ENCODE measurements at places on chromosomes 2 and 18.

GRCh38 chr2:155846259-155846658 lies 486.3 kb downstream of the NR4A2 start:
- no peak for DNase-seq

GRCh38 chr18:62944454-62944853 lies 229.1 kb downstream of the PHLPP1 start:
- DNase-seq = no peak

DNA sequence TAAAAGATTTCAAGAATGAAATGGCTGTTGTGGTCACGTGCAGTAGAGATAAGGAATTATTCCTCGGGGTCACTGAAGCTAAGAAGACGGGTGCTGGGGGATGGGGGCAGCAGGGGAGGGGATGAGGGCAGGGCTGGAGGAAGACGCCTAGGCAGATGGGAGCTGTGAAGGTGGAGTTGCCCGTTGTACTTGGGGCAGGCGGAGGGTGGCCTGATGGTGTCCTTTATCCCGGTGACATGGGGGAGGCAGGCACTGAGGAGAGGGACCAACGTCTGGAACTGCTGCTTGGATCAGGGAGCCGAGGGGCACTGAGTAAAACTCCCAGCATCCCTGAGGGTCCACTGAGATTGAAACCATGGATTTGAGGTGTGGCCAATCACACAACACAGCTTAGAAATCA lies 64.9 kb downstream of the ZCCHC2 start:
- no peak for DNase-seq

- no peak for DNase-seq
These were observed 129.4 kb upstream of the GLI2 start for GRCh38 chr2:120606280-120606679.

DNA sequence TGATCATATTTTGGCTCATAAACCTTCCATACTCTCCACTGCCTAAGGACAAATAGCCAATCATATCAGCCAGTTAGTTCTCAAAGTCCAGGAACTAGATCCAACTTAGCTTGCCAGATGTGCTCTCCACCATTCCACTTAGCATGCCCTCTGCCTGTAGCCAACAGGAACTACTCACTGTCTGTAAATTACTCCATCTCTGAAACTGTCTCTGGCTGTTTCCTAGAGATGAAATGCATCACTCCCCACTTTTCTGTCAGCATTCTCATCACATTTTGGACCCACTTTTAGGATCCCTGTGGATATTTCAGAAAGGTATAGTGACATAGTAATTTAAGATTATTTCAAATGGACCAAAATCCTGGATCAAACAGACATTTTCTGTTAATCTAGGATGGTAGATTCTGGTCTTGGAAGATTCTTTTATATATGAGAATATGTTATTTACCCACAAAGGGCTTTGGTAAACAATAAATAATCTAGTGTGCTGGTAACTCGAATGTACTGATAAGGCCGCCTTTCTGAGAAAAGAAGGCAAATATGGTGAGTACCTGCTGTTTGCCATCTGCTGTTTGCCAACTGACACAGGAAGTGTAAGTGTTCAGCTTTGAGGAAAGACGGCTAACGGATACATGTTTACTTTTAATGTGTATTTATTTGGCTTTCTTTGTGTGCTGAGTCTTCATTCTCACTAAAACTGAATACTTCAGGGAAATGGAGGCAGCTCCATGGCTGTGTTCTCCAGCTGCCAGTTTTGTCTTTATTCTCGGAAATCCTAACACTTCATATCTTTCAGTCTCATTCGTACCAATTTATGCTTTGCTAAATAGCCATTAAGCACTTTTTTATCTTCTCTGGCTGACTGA lies 79.5 kb downstream of the EVA1A start:
- DNase-seq = no peak

- no peak for DNase-seq
These were observed 46.8 kb upstream of the RTN4 start for GRCh38 chr2:55097082-55097460.

GRCh38 chr2:168896783-168897182 lies 4.3 kb upstream of the G6PC2 start:
- no peak for DNase-seq

- DNase-seq = no peak
These were observed 20.8 kb downstream of the RALBP1 start for GRCh38 chr18:9495916-9496705.

DNA sequence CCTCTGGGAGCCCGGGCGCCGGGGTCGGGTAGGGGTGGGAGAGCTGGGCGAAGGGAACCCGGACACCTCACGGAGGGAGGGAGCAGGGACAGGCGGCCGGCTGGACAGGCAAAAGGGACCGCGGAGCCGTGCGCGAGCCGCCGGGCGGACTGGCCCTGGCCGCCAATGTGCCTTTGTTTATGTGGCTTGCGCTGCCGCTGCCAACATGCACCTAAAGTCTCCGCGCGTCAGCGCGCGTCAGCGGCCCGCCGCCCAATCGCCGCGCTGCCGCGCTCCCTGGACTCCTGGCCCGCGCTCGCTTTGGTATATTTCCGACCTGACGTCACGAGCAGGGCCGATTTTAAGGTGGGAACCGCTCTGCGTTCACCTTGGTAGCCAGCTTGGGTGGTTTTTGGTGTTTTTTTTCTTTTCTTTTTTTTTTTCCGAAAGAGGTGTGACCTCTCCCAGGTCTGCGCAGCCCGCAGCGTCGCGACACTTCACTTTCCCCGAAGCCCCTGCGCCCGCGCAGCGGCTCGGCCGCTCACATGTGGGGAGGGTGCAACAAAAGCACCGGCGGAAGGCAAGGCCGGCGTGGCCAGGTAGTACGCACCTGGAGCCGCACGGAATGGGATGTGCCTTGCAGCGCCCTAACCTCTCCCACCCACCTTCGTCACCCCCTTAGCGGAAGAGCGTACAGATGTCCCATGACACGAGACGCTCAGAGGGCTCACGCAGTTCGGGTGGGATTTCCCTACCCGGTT lies at the start of gene NR4A2:
NR4A2 (minus strand) TSS at position 188 of the 740 bp plus-strand sequence. CDS start 2,535 bp downstream, outside the sequence.
- DNase-seq = peak; percentile 73

DNA sequence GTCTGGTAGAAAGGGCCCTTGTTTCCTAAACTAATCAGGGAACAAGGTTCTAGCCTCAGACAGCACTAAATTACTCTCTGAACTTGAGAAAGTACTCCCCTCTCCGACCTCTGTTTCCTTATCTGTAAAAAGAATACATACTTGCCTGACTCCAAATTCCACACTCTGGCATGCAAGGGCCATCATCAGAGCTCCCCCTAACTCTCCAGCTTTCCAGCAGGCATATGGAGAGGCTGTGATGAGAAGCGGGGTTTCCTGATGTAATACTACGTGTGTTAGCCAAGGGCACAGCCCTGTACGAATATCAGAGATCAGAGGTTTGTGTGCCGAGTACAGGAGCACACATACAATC lies 1.8 kb upstream of the EVA1A start:
- DNase-seq = no peak

DNA sequence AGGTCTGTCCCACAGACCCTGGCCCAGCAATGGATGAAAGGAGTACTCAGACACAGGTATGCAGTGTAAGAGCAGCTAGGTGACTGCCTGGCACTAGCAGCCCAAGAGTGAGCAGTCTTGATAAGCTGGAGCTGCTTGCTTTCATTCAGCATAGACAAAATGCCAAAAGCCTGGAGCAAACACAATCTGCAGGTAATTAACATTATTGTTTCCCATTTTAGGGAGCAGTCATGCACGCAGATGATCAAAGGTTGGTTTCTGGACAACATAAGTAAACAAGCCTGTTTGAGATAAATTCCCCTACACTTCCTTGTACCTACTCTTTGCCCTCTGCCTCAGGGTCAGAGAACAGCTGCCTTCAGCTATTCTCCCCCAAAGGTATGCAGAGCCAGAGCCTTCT lies 73.7 kb upstream of the MSTN start:
- no peak for DNase-seq

GRCh38 chr2:106127282-106127771 lies 66.8 kb downstream of the UXS1 start:
- DNase-seq = peak; percentile 58

DNA sequence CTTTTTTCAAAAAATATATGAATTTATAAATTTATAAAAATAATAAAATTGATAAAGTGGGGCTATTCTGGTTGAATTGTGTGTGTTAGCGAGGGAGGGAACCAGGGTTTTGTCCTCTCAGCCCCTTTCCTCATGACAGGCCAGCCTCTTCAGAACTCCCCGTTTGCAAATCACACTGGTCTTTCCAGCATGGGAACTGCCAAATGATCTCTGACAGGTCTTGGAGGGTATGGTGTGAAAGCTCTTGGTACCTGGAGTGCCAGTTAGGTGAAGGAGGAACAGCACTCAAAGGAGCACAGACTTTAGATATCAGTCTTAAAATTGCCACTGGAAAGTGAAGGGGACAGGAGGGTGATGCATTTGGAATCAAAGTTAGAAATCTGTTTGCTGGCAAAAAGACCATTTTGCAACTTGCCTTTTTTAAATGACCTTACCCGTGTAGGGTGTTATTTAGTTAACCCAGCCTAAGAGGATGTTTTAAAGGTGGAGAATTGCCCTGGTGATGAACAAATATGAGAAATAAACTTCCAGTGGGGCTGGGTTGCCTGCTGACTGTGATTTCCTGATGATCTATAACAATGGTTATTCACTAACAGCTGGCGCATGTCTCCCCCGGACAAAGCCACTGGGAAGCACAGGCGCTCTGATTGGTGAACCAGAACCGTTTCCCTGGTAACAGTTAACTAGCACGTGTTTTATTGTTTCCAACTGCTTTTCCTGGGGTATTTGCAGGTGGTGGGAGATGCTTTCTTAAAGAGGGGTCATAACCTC lies 85.3 kb upstream of the EFEMP1 start:
- peak; percentile 85 for DNase-seq

- DNase-seq = no peak
These were observed 79.5 kb downstream of the EPHA4 start for GRCh38 chr2:221492636-221493035.

GRCh38 chr2:189791338-189792042 lies 7.2 kb downstream of the PMS1 start:
- no peak for DNase-seq

DNA sequence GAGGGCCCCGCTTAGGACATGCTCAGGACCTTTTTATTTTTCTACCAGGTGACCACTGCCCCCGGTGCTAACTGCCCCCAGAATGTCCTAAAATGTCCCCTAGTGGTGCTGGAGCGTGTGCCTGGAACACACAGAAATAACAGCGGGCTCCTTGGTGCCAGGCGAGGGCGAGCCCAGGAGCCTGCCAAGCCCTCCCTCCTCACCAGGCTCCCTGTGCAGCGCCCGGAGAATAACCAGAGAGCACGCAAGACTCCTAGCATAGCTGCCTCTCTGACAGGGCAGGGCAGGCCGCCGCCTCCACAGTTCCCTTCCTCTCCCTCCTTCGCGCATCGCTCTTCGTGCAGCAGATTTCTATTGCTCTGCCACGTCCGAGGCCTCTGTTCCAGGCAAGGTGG lies 84.3 kb upstream of the ZNF516 start:
- no peak for DNase-seq

DNA sequence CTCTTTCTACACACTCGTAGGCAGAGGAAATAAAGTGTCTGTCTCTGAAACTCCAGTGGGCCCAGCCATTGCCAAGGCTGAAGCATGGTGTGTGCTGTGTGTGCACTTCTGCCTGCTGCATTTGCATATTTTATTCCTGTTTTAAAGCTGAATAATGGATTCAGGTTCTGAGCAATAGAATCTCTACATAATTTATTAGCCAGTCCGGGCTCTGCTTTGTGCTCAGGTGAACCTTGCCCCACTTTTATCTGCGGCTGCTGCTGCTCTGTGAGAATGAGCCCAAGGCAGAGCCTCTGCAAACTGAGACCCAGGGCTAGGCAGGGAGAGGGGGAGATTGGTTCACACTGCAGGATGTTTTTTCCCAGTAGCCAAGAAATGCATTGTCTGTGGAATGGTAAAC lies 64.6 kb upstream of the SH3BP4 start:
- no peak for DNase-seq

GRCh38 chr2:120348737-120349439 lies 3.0 kb downstream of the INHBB start:
- DNase-seq = no peak

DNA sequence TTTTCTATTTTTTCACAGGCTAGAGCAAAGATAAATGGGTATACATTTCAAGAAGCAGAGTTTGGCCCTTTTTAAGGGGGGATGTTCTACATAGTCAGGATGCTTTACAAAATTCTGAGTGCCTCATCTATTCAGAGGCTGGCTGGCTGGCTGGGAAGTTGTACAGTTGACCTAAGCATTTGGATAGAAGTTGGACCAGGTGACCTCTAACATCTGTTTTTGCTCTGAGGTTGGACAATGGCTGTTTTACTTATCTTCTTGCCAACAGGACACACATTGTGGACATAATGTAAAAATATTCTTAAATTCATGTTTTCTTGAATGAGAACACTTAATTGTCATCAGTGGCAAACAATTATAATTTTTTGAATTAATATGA lies 205.4 kb downstream of the PTPRM start:
- DNase-seq = no peak

- DNase-seq = no peak
These were observed 234.3 kb upstream of the CYRIA start for GRCh38 chr2:16899958-16900357.

DNA sequence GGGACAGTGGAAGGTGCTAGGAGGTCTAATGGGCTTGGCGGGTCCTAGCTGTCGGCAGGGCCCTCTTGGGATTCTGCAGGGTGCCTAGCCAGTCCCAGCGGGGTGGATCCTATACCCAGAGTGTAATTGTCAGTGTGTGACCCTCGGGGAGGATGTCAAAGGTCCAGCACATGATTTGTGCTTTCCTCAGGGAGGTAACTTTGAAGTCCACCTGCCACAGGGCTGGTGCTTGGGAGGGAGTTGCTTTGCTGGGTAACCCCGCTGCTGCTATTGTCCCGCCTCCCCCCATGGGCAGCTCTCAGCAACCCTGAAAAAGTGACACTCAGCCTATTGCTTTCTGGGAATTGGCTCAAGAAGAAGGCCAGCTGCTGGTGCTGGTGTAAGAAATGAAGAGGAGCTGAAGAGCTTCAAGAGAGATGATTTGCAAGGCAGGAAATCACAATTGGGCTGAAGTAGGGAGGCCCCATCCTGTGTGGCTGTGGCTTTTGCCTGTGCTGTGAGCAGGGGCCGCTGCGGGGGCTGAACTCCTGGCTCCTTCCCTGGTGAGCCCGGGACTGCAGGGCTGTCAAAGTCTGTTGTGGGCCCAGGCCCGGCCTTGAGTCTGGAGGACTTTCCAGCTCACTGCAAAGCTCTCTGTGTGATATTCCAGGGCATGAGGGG lies 36.4 kb downstream of the EMILIN2 start:
- no peak for DNase-seq

- DNase-seq = no peak
These were observed 684.4 kb downstream of the NRXN1 start for GRCh38 chr2:50347358-50348044.

DNA sequence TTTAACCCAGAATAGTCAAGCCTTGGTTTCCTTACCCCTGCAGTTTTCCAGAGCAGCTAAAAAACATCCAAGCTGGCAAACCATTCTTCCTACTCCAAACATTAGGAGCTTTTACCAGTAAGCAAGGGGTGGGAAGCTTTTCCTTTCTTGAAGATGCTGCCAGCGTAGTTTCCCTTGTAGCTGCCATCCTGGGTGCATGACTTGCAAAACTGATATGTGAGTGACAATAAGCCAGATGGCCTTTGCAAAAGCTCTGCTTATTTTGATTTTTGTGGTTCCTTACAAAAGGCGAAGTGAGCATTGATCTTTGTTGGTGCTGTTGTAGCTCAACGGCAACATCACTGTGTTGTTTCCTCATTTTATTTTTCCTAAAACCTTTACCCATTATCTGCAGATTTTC lies 138.8 kb downstream of the WDSUB1 start:
- no peak for DNase-seq
